Left ventricle myocardium superior (tissue), 1 donor: ENCODE measurements at places on chromosomes 6 and 20.

DNA sequence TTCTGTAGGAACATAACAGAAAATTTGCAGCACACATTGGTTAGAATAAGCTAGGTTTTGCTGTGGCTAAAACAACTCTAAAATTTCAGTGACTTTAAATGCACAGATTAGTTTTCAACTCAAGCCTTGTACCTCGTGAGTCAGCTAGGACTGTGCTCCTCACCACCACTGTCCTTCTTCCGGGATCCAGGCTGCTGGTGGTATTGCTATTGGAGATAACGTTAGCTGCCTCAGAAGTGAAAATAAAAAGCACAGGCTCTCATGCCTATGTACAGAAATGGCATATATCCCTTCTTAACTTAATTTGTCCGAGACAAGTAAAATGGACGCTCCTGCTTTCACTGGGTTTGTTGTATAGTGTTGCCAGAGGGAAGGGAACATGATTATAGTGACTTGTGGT lies 931.1 kb upstream of the EYS start:
- no peak for DNase-seq

- DNase-seq, result no peak
These were observed 133.9 kb upstream of the NEDD9 start for GRCh38 chr6:11366183-11366933.

DNA sequence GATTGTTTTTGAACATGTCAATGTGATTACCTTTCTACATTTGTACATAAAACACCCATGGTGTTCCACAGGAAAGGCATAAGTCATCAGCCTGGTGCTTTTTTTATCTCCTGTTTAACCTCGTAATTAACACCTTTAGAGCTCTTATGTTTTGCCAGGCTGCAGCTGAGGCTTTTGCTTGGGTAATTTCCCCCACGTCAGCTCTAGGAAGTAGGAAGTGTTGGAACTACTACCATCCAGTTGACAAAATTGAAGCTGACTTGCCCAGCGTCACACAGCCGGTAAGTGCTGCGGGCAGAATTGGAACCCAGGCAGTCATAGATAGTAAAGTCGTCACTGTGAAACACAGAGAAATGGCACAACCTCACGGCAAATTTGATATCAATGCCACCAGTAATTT lies 86.6 kb upstream of the BMP2 start:
- DNase-seq, result no peak

GRCh38 chr6:37155394-37156312 lies 14.3 kb upstream of the PIM1 start:
- no peak for DNase-seq

GRCh38 chr20:19992996-19993908 lies 23.9 kb upstream of the NAA20 start:
- DNase-seq, result no peak
